Vagina (tissue), 2 donors: ENCODE measurements at places on chromosomes 12 and 14.

DNA sequence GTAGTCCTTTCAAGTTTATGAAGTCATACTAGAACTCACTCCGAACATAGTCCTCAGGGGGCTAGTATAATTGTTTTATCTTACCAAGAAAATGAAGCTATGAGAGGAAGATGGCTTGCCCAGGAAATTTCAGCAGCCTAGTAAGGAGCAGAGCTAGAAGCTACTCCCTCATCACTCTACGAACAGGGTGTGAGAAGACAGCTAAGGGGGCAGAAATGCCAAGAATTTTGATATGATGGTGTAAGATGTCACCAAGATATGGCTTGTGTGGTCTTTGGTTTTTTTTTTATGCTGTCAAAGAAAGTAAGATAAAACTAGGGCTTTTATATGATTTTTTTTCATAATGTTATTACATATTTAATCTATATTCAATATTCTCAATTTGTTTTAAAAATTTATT lies 47.6 kb downstream of the PRICKLE1 start:
- no peak for DNase-seq

DNA sequence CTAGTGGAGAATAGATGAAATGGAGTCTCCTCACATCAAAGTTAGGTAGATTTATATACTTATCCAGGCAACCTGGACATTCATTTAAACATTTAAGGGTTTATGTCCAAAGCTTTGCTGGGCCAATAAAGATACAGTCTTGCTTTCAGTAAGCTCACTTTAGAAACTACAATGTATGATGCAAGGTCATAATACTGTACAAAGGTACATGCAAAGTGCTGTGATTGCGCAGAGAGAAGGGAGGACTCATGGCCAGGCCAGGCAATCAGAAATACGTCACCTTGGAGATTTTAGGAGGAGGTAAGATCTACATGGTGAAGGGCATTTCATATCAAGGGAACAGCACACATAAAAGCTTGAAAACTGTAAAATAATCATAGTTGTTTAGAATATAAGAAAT lies 113.6 kb downstream of the FGD4 start:
- DNase-seq = no peak

GRCh38 chr12:88468581-88468980 lies 111.7 kb downstream of the KITLG start:
- DNase-seq = no peak

- no peak for DNase-seq
These were observed 189.4 kb upstream of the DYRK2 start for GRCh38 chr12:67459173-67459572.

DNA sequence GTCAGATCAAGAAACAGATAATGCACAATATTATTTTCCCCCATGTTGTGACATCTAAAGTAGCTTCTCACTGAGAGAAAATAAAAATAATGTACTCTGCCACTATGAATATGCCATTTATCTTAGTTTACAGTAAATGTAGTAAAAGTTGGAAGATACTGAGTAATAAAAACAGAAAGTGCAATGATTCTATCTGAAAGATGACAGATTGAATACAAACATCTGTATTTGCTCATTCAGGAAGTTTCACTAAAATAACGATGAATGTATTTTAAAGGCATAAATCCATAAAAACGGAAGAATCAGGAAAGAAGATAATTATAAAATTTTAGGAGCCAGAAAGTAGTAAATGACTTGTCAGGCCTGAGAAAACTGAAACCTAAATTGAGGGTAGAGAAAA lies 18.2 kb downstream of the SLC35F4 start:
- no peak for DNase-seq

DNA sequence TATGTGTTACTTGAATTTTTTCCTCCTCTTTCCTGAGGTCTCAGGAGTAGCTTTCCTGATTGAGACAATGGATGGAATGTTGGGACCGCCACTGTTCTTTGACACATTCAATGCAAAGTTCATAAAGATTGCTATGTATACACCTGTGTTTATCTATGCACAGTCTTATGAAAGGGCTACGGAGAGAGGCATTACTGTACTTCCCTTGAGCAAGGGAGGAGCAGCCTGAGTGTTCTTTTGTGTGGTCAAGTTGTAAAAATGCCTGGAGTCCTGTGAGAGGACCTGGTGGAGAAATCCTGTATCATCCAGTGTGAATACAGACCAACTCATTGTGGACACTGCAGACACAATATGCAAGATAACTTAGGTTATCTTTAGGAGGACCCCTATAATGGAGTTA lies 1.2 kb downstream of the SRGAP1 start:
- DNase-seq = no peak

GRCh38 chr12:2009623-2010022 lies 5.4 kb upstream of the DCP1B start:
- no peak for DNase-seq

DNA sequence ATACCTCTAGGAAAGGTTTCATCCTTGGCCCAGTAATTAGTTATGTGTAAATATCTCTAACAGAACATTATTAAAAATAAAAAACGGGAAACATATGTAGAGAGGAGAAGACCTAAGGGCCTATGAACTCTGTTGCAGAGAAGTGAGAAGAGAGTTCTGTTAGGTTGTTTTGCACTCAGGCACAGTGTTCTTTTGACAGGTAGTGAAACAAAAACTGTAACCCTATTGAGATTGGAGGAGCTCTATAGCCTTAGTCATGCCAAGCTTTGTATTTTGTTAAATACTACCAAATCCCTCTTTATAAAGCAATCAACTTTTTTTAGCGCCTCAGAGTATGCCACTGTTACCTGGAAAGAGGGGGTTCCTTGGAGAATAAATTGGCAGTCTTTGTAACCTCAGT lies 77.6 kb downstream of the CNTN1 start:
- no peak for DNase-seq
